NCI-H1417 treated with DMSO at 0.1 percent for 48 hours (cell line): ENCODE measurements at places on chromosomes 12 and 14.

DNA sequence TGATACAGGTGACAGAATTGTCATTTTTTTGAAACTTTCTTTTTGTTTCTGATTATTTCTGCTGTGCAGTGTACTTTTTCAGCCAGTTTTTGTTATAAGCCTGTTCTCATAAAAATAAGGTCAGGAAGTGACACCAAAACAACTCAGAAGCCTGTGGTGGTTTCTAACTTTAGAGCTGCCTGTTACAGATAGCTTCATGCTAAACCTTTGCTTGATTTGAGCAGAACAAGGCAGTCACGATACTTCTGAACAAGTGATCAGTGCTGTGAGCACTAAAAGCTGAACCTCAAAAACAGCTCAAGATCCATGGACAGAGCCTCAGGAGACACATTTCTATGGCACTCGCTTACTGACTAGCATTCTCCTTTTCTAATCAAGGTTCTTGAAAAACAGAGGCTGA is 82.0 kb downstream of the PRKCH start:
- DNase-seq = no peak

DNA sequence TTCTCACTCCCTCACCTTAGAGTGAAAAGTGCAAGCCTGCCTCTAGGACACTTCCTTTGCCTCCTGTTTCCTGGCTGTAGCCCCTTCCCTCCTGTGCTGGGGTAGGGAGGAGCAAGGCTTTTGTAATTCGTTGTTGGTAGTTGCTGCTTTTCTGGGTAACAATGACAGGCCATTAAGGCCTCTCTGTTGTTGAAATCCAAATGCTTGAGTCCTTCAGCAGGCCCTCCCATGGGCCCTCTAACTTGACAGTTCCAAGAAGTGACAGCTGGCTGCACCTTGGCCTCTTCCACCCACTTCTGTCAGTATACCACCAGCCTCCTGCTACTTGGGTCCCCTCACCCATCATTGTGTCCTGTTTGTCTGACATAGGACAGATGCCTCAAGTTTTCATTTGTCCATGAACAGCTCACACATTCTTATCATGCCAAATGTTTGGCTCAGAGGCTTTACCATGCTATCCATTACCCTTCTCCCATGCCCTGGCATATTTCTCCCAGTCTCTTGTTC is 103.7 kb upstream of the PDE3A start:
- DNase-seq = no peak

DNA sequence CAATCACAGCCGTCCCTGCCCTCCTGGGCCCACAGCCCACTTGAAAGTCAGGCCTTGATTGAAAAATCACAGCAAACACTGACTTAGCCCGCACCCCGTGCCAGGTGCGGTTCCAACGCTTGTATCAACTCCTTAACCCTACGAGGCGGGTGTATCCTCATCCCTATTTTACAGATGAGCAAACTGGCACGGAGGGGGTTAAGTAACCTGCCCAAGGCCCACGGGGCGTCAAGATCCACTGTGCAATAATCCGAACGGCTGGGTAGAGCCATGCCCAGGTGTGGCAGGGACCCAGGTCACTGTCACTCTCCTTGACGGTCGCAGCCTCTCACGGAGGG is 583 bp downstream of the DNAH10 start:
- DNase-seq = no peak

DNA sequence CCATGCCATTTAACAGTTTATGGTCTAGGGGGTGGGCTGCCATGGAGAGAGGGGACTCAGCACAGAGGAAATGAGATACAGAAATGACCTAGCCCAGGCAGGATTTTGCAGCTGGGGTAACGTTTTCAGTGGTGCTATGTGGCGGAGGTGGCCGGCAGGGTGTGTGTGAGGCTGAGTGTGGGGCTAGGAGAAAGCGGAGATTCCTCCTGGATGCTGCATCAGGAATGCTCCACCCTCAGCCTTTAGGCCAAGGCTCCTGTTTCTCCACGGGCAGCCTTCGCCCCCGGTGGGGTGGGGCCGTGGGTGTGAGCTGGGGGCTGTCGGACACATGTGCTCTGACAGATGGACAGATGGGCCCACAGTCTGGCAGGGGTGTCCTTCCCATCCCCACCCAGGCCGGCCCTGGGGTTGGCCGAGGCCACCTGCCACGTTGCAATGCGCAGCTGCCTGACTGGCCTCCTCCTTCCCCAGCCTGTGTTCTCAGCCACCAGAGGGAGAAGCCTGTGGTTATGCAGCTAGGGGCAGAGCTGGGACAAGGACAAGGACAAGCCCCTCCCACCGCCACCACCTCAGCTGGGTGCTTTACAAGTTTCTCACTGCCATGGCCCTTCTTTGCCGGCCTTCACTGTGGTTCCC is 44.3 kb downstream of the TEAD4 start:
- DNase-seq = no peak

DNA sequence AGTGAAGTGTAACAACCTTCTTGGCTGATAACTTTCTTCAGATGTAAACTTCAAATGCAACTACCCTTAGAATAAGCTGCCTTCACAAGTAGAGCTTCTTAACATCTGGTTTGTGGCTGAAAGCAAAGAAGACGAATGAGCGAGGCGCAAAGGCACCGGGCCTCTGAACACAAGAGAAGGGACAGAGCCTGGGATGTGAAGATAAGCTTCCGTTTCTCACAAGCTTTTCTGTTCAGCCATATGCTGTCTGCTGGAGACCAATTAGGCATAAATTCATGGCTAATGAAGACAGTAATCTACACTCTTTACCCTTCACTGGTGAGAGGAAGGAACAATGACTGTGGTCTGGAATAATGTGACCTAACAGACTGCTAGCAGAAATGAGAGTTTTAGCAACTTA is 195.2 kb downstream of the ATXN7L3B start:
- DNase-seq = no peak

- DNase-seq = no peak
Measured at GRCh38 chr12:62647586-62647985, 181.0 kb downstream of the MON2 start.

DNA sequence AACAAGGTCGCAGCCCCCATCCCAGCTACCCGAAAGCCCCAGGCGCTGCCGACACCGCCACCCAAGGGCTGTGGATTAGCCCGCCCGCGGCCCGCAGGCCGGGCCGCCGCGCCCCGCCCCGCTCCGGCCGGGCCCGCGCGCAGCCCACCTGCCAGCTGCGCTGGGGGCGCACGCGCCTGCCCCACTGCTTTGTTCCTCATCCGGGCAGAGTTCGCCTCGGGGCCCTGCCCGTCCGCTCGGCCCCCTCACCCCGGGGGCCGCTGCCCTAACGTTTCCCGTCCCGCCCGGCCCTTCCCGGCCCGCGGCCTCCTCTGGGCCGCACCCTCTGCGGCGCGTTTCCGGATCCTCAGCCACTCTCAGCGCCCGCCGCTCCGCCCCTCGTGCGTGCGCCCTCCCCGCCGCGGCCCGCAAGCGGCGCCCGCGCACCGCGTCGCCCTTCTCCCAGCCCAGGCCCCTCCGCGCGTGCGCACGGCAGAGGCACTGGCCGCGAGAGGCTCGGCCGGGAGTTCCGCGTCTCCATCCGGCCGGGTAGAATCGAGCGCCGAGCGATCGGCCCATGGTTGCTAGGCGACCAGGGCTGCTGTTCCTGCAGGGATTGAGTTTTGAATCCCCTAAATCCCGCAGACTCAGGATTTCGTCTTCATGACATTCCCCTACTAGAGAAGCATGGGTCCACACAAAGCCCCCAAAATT is at the start of gene PRDM4:
Gene PRDM4, minus strand, starts transcription at position 329 of the 693 bp plus-strand sequence. CDS start 622 bp downstream, outside the sequence.
- DNase-seq = peak; percentile 81

DNA sequence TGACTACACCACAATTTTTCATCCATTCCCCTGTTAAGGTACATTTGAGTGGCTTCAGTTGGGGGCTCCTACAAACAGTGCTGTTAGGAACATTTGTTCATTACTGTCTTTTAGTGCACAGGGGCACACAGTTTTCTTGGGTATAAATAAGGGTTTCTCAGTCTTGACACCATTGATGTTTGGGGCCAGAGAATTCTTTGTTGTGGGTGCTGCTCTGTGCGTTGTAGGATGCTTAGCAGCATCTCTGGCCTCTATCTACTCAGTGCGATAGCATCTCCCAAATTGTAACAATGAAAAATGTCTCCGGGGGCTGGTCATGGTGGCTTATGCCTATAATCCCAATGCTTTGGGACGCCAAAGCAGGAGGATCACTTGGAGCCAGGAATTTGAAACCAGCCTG is 153.0 kb upstream of the MYL2 start:
- no peak for DNase-seq

DNA sequence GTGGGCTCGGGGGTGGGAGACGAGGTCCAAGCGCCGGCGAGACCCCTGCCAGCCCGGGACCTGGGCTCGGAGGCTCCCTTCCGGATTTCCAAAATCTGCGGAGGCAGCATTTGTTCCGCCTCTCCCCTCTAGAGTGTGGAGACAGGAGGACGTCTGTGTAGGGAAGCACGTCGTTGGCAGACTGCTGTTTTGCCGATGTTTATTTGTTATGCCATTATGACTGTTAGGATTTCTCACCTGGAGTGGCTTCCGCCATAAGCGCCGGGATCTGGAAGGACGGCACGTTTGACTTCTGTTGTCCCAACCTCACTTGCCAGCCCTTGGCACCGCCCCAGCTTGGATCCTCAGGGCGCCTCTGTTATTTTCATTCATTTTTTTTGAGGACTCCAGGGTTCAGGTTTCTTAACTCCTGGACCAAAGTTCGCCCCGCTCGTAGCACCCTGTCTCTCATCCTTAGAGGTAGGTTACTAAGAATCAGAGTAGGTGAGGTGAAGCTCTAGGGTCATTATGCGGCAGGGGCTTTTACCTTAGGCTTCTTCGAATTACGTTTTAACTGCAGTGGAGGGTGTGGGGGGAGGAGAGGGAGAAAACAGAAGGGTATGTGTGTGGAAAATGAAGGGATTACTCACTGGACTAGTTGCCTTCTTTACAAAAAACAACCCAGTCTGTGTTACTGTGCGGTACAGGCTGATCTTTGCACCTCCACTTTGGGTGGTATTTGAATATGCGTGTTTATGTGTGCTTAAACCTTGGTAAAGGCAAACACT is 547 bp upstream of the PYGL start:
- no peak for DNase-seq

DNA sequence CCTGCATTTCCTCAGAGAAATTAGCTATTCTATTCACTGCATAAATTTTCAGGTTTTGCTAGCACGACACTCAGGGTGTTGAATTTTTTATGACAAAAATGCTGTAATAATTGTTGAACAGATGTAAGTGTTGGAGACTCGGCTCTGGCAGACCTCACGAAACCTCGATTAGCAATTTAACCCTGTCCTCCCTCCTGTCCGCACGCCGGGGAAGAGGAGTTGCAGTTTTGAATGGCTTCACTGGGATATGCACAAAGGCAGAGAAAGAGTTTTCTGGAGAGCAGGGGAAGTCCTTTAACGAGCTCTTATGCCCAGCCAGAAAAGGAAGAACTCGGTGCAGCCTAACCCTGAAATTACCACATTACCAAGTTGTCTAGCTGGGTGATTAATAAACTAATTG is 661.1 kb downstream of the VRK1 start:
- no peak for DNase-seq
